ENCODE measurements at places on chromosomes 5 and 9.

- DNase-seq, result no peak
Observed at GRCh38 chr9:121596515-121596914, 54.9 kb upstream of the DAB2IP start.

DNA sequence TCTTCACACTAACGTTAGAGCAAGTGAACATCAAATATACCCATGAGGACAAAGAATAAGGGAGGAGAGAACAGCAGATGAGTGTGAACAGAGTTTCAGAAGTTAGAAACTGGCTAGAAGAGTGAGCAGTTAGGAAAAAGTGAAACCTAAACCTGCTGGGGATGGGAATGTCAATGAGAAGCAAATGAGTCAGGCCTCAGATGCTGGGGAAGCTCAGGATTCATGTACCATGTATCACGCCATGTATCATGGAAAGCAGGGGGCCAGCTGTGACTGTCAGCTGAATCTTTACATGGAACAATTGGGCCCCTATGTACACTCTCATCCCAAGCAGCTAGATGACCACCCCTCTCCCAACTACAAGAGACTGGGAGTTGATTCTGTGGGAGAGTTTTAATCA, 16.2 kb downstream of the GDF9 start:
- DNase-seq, result no peak

GRCh38 chr9:116045083-116045482, 108.5 kb upstream of the PAPPA start:
- DNase-seq, result no peak

DNA sequence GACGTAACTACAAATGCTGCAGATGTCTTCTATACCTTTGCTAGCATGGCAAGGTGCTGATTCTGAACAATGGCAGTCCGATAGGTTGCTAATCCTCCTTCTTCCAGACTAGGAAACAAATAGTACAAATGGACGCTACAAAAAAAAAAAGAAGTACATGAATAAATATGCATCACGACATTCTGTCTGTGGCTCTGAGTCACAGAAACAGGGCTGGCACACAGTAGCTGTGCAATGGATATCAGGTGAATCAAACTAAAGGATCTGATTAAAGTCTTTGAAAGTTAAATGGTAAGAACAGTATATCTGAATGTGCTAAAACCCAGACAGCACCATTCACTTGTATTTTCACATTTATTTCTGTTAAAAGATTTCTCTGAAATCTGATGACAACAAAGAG, 96.2 kb downstream of the DROSHA start:
- DNase-seq, result no peak

DNA sequence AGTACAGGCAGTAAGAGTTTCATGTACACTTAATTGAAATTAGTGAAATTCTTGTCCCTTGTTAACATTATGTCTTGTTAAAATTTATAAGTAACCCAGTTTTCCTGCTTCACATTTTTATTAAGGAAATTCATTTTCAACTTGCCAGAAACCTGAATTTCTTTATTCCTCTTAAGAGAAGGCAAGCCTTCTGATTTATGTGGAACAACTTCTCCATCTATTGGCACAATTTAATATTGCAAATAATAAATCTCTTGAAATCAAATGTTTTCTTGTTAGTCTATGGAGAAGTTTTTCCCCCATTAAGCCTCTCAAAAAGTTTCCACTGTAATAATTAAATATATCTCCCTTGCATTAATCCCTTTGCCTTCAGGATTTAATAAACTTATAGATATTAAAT, 33.8 kb upstream of the ACO1 start:
- DNase-seq, result no peak

- no peak for DNase-seq
Observed at GRCh38 chr5:175748650-175749049, 90.8 kb downstream of the HRH2 start.

DNA sequence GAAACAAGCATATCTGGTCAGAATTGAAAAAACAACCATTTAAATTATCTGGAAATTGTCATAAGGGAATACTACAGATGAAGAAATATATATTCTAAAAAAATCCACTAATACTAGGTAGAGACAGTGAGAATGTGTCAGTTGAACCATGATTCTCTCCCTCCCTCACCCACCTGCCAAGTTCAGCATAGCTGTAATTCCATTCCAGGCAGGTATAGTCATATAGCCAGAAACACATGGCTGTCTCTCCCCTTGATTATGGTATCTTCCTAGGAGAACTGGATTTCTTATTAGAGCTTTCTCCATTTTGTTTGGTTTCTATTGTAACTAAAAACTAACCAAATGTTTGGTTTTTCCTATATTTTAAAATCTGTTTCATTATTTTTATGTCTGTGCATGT, 509.2 kb downstream of the CDH10 start:
- DNase-seq, result no peak

DNA sequence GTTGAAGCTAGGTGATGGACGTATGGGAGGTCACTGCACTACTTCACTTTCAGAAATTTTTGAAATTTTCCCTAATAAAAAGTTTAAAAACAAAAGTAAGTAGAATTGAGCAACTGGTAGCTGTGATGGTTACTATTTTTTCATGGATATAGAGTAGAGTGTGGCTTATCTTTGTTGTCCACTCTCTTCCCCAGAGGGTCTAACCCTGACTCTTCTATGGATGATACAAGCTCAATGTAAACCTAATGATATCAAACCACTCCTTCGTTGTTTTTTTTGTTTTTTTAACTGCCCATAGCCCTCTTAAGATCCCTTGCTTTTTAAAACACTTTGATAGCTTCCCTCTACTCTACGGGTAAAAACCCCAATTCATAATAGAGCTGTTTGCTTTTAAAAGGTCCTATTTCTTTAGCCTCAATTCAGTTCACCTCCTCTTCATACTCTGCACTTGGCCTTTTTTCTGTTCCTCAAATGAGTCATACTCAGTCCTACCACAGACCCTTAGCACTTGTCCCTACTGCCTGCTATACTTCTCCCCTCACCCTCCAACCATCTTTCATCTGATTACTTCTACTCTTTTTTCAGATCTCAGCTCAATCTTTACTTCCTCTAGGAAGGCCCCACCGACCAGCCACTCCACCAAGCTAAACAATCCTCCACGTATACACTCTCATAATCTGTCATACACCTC, 2.6 kb downstream of the HDAC3 start:
- no peak for DNase-seq

DNA sequence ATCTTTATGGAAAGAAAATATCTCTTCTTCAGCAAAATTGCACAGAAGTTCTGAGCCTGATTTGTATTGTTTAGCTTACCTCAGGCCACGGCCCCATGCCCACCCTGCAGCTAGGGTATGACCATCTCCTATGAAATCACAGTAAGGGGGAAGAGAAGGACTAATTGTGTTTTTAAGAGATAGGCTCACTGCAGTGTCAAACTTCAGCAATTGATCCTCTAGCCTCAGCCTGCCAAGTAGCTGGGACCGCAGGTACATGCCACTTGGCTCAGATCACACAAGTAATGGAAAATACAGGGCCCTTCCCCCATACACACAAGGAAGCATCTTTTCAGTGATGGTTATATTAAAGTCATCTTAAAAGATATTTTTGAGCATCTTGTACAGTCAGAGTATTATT, 60.0 kb downstream of the DMAC1 start:
- no peak for DNase-seq

DNA sequence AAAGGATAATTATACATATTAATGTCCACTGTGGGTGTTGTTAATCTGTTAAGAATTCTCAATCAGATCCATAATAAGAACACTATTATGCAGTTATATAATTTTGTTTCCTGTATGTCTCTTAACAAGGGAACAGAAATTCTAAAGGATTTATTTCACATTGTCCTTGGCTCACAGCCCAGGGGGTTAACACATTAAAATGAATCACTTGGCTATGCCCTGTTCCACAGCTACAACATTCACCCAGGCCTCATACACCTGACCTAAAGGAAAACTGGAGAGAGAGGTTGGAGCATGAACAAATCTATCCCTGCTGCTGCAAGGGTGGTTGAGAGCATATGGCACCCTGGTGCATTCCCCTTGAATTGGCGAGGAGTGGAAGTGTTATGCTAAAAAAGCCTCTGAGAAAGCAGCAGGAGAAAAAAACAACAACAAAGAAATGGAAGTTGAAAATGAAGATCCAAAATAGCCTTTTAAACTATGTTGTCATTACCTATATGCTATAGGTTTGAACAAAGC, 116.0 kb downstream of the KCNN2 start:
- DNase-seq, result no peak

- no peak for DNase-seq
Observed at GRCh38 chr5:128082551-128083032, 974 bp upstream of the SLC12A2 start.

GRCh38 chr5:72752909-72753308, 63.6 kb upstream of the TNPO1 start:
- DNase-seq, result no peak

DNA sequence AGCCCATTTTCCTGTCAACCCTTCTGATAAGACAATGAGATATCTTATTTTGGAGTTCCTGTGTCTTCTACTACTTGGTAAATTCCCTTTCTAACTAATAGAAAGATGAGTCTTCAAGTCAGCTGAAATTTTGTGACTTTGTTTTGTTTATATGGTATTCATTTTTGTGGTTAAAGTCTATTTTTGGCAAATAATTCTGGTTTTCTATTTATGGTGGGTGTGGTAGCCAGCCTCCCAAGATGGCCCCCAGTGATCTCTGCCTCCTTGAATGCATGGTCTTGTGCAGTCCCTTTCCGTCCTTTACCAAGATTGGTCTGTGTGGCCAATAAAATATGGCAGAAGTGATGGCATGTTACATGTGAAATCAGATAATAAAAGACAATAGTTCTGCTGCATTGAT, 91.5 kb downstream of the NR3C1 start:
- no peak for DNase-seq

DNA sequence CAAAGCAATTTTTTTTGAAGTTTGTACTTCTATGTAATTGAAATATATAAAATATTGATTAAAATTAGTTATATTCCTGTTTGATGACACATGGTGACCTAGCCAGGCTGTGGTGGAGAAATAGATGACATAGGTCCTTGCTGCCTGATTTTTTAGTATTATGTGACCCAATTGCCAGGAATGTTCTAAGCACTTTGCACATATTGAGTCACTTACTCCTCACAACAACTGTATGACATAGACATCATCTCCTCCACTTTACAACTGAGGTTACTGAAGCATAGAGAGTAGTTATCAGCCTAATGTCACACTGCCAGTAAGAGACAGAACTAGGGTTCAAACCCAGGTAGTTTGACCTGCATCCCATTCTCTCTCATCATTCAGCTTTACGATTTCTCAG, 26.2 kb upstream of the SNX18 start:
- DNase-seq, result no peak

DNA sequence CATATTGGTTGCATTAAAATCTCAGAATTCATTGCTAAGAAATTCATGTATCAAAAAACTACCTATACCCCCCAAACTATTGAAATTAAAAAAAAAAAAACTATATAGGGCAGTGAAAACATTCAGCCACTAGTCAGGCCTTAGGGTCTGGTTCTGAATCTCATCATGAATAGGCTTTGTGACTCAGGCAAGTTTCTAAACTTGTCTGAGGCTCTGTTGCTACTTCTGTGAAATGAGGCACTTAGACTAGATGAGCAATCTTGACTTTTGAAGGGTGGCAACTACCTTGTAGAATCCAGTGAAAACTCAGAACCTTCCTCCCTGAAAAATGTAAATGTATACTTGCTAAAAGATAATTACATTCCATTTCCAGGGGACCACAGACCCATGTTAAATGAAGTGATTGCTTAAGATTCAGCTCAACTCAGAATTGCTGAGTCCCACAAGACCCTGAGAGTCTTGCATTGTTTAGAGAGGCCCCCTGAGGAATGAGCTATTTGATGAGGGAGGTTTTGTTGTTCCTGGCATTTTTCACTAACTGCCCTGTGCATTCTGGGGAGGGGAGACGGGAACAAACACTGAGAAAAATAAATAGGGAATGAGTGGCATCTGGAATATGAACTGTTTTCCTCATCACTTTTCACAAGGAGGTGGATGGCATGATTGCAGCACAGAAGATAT, 29.5 kb downstream of the RAI14 start:
- peak; percentile 50 for DNase-seq

- DNase-seq, result peak; percentile 56
Observed at GRCh38 chr5:59540366-59540765, 353.2 kb downstream of the PDE4D start.

Data from SJSA1 (cell line).